ENCODE measurements at places on chromosomes 11 and 22.

GRCh38 chr11:41522899-41523672 lies 63.6 kb upstream of the LRRC4C start:
- DNase-seq = no peak

- no peak for DNase-seq
These were observed 6.0 kb upstream of the FXYD6 start for GRCh38 chr11:117882311-117882905.

GRCh38 chr11:3123761-3124733 lies 41.1 kb downstream of the OSBPL5 start:
- peak; percentile 83 for DNase-seq

DNA sequence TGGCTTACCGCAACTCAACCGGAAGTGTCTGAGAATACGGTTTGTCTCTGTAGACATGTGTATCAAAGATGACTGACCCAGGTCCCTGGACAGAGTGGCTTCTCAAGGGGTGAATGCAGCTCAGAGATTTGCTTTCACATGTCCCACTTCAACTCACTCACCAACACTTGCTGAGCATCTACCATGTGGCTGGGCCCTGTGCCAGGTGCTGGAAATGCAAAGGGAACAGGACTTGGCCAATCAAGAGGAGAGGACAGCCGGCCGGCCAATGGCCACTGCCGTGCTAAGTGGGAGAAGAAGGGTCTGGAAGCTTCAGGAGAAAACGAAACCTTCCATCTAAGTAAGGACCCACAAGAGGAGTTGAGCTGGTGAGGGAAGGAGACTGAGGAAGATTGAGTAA lies 151.3 kb downstream of the CEP164 start:
- DNase-seq = no peak

- DNase-seq = no peak
These were observed 2373.1 kb upstream of the RAG2 start for GRCh38 chr11:38971141-38971540.

DNA sequence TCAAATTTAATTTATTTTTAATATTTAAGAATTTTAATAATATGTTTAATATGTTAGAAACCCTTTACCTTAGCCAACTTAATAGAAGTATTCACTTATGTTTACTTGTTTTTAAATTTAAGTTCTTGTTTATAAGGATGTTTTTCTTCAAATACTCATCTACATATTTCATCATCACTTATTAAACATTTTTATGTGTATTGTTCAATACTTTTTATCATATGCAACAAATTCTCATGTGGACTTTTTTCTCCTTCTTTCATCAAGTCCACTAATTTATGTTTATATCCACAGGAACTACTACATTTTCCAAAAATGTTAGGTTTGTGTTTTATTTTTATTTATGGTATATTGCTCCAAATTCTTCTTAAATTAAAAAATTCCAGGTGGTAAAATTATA lies 2113.1 kb upstream of the RAG2 start:
- DNase-seq = no peak

DNA sequence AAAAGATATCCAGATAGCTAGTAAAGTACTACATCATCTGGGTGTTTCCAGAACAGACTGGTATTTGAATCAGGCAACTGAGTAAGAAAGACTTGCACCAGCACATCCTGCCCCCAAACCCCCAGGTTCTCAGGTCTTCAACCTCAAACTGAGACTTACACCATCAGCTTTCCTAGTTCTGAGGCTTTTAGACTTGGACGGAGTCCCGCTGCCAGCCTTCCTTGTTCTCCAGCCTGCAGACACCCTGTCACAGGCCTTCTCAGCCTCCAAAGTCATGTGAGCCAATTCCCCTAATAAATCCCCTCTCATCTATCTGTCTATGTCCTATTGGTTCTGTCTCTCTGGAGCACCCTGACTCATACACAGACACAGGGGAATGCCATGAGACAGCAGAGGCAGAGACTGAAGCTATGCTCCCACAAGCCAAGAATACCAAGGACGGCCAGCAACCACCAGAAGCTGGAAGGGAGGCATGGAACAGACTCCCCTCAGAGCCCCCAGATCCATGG lies 10.9 kb downstream of the SMCO4 start:
- no peak for DNase-seq

GRCh38 chr11:86043765-86044503 lies 24.9 kb downstream of the PICALM start:
- DNase-seq = no peak

DNA sequence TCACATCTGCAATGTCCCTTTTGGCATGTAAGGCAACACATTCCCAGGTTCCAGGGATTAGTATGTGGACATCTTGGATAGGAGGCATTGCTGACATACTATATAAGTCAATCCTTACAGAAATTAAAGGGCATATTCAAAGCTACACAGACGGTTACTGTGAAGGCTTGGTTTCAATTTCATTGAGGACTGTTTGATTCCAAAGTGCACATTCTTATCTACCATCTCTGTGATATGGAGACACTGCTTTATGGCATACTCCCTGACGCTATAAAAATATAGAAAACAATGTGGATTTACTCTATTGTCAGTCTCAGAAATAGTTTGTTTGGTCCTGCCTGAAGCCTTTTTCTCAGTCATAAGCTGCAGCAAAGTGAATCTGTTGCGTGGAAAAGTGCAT lies 1486.7 kb downstream of the FAM181B start:
- no peak for DNase-seq

DNA sequence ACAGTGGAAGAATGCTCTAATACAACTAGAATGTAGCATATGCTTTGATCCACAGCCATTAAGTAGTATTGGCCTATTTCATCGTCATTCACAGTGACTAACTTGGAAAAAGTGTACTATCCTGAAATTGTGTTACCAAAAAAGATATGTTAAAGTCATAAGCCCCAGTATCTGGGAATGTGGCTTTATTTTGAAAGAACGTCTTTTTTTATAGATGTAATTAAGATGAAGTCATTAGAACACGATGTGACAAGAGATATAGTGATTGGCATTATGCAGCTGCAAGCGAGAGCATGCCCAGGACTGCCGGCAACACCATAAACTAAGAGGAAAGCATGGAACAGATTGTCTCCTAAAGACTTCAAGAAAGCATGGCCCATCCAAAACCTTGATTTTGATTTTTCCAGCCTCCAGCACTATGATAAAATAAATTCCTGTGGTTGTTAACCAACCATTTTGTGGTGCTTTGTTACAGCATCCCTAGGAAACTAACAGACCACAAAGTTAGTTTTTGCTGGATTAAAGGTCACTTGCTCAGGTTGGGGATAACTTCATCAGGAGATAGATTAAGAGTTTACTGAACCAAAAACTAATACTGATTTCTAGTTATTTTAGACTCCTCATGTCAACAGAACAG lies 870.6 kb upstream of the LRRC4C start:
- DNase-seq = no peak

DNA sequence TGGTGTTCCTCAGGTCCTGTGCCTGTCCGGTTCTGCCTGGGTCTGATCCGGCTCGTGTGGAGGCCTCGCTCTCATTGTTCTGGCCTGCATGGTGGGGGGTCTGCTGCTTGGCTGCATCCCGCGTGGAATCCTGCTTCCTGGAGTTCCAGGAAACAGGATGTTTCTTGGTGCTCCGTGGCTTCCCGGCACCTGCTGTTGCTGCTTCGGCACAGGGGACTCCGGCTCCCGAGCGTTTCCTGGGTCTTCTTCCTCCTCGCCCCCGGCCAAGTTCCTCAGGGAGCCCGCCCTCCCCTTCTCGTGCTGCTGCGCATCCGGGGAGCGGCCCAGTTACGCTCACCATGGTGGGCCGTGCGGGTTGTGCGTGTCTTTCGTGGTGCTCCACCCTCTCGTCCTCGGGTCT lies 29.9 kb downstream of the GLB1L2 start:
- peak; percentile 57 for DNase-seq

DNA sequence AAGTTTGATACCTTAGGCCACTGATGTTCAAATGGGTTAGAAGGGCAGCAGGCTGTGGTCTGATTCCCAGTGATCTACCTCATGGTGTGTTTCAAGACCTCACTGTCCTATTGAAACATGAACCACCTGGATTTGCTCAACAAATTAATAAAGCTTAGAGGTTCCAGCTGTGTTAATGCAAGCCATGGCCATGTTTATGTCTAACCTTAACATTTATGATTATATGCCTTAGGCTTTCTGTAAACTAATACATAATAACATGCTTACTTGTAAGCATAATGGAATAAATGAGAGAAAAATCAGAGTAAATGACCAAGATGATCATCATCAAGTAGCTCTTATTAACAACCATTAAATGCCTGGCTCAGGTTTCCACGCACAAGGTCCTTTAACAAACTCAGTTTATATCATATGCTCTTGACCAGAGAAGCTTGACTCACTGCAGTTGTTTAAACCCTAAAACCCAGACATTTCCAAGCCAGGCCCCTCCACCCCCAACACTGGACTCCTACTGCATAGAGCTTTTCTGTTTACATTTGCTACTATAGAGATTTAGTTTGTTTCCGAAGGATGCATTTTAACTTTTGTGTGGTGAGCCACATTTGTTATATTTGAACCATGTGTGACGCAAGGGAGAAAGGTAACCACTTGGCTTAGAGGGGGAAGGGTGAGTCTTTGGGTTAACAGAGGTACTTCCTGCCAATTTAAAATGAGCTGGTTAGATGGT lies 43.7 kb downstream of the KREMEN1 start:
- DNase-seq = no peak

DNA sequence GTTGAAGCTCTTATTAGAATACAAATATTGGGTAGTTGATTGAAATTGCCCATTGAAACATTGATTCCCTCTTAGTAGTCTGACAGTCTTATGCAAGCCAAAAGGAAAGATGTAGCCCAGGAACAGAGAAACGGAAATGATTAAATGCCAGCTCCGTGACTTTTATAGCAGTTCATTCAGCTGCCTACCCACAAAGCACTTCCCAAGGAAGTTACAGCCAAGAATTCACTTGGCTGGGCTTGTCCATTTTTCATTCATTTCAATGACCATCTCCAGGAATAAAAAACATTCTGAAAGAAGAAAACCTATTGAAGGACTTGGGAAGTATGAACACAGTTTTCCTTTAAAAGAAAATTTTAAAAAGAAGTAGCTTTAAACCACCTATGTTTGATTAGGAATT lies 62.0 kb downstream of the NCAM1 start:
- no peak for DNase-seq

- no peak for DNase-seq
These were observed 14.4 kb downstream of the PRSS23 start for GRCh38 chr11:86814775-86815174.

DNA sequence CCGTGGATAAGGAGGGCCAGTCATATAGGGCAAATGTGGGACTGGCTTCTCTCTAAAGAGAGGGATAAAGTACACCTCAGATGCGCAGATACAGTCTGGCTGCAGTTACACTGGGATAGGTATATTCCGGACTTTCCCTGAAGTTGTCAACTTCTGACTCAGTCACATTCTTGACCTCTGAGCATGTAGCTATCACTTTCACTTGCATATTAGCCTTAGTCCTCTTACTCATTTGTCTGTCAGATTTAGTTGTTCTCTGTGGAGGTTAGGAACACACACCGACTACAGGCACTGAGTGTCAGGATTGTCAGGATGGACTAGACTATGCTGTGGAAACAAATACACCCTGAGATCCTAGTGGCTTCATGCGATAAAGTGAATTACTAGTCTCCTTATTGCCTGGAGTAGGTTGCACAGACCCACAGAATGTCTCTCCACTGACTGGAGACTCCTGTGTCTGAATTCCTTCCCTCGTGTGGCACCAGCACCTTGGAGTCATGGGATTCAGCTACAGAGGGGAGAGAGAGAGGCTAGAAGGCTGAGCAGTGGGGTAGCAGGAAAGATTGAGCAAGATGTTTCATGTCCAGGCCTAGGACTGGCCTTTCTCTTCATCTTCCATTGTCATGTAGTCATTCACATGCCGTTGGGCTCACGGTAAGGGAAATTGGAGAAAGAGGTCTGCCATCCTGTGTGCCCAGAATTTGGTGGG lies 654.3 kb downstream of the NTM start:
- DNase-seq = no peak

DNA sequence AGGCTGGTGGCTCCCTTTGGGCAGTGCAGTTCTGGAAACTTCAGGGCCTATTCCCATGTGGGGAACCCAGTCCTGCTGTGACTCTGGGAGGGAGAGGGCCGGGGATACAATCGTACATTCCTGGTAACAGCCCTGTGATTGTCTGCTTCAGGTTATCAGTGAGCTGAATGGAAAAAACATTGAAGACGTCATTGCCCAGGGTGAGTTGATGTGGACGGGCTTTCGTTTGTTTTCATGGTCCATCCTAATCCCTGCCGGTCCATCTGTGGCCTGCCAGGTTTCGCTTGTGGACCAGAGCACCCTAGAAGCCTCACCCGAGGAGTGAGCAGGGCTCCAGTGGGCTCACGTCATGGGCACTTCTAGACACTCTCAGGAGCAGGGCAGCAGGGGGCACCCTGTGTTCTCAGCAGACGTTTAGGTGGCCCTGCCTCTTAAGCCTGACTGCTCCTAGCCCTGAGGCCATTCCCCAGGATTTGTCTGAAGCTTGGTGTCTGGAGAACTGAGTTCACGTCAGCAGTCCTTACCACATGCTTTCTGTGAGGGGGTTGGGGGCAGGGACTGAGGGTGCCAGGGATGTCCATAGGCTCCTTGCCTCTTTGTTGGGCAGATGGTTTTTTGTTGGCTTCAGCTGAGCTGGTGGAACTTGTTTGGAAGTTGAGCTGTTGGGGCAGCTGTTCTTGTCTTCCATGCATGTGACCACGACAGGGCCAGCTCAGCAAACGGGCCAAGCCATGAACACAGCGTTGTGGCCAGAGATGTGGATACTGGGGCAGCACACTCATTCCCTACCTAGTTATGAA lies 1.9 kb downstream of the RPLP2 start:
- no peak for DNase-seq

DNA sequence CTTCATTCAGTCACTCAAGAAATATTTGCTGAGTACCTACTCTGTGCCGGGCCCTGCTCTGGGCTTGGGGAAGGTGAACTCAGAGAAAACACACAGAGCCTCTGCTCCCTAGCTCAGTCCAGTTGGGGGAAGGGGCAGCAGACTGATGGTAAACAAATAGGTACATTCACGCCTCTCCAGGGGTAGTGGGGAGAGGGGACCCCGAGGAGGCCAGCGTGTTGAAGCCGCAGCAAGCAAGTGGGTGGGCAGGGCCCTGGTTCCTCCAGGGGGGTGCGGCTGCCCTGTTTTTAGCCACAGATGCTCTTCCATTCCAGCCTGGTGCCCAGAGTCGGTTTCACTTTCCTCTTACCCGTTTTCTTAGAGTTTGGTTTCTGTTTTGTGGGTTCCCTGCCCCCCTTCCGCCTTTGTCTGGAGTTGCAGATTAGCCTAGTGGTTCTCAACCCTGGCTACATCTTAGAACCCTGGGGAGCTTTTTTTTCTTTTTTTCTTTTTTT lies 8.7 kb downstream of the DRAP1 start:
- DNase-seq = peak; percentile 77

DNA sequence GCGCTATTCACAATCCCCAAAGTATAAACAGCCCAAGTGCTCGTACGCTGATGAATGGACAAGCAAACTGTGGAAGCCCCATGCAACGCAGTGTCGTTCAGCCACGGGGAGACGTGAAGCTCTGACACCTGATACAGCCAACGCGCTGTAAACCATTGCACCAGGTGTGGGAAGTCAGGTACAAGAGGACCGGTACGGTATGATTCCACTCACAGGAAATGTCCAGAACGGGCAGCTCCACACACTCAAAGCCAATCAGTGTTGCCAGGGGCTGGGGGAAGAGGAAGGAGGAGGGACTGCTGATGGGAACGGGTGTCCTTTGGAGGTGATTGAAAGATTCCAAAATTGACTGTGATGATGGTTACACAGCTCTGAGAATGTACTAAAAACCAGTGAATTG lies 64.5 kb downstream of the BRD1 start:
- DNase-seq = no peak

GRCh38 chr11:103525069-103525468 lies 415.8 kb downstream of the DYNC2H1 start:
- DNase-seq = no peak
